ENCODE measurements at places on chromosomes 12 and 14.
A peak's percentile ranks its signal among the peaks of the same experiment; 100 is the strongest.

GRCh38 chr12:49917788-49918173 lies 14.1 kb upstream of the FAIM2 start:
- DNase-seq = no peak

GRCh38 chr14:90034835-90035525 lies 26.8 kb upstream of the KCNK13 start:
- DNase-seq = no peak

- DNase-seq = no peak
Measured at GRCh38 chr14:63960926-63961567, 108.2 kb downstream of the SYNE2 start.

DNA sequence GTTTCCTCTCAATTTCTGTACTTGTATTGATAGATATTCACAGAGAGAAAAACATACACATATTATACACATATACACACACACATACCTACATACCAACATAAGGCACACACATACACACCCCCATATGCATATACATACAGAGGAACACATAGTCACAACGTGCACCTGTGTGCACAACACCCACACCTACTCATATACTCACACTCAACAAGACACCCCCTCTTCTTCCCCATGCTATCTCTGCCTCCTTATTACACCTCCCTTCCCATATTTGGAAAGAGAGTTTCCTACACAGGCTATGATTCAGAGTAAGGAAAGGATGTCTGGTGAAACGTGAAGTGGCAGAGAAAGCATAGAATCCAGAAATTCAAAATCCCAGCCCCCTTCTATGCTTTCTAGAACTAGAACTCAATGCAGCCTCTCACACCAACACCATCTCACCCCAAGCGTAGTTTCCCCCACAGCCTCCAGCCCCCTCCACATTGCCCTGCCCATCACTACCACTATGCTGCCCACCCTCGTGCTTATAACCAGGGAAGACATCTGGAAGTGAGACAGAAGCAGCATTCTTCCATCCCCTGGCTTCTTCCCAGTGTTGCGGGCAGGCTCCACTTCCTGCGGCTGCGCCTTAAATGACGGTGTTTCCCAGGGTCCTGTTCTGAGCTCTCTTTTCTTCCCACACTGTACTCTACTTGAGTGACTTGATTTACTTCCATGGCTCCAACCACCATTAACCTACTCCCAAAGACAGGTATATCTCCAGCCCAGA lies 2.4 kb downstream of the RNASE8 start:
- DNase-seq = no peak

DNA sequence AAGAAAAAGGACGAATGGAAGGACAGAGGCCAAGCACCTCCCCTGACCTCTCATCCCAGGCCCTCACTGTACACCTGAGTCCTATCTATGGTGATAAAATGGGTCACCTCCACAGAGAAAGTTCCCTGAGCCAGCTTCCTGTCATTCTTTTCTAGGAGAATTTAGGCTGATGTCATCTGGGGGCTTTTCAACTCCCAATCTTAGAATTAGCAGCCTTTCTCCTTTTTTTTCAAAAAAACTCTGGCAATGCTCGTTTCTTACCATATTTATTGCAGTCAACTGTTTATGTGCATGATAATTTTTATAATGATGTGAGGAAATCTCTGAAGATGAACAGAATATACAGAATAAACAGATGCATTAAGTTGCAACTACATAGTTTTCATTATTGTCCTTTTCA lies 177.6 kb downstream of the SNAPC1 start:
- no peak for DNase-seq

- DNase-seq = no peak
Measured at GRCh38 chr12:62082448-62082847, 177.8 kb upstream of the USP15 start.

GRCh38 chr14:101733211-101733610 lies 28.3 kb upstream of the PPP2R5C start:
- DNase-seq = peak; percentile 83

- DNase-seq = no peak
Measured at GRCh38 chr12:54337854-54338650, 13.1 kb downstream of the COPZ1 start.

GRCh38 chr12:53498235-53498630 lies 1.0 kb downstream of the MAP3K12 start:
- DNase-seq = no peak

- DNase-seq = peak; percentile 27
Measured at GRCh38 chr12:75177997-75178396, 31.6 kb downstream of the KCNC2 start.

DNA sequence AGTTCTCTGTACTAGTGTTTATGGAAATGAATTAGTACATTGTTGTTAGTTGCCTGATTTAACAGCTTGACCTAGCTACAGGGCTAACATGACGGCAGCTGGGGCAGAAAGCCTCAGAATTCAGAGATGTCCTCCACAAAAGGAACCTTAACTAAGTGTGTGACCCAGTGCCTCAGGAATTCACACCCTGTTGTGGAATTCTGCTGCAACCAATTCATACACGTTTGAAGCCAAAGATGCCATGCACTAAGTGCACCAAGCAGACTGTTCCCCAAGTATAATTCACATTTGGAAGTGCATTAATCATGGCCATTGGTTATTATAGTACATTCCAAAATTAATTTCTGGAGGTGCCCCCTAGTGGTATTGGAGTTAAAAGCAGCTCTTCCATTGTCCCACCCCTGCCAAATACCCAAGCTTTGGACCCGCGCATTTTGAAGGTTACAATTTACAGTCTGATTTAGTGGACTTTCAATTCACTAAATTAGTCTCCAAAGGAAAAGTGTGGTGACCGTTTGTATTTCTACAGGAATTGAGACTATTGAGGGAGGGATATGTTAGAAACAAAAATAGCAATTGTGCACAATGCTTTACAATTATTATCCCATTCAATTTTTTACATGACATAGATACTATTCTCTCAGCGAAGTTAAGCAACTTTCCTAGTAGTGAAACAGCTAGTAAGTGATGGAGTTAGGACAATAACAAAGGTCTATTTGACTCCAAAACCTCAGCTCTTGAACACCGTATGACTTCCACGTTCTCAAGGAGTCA lies 85.9 kb downstream of the PAX9 start:
- peak; percentile 11 for DNase-seq

DNA sequence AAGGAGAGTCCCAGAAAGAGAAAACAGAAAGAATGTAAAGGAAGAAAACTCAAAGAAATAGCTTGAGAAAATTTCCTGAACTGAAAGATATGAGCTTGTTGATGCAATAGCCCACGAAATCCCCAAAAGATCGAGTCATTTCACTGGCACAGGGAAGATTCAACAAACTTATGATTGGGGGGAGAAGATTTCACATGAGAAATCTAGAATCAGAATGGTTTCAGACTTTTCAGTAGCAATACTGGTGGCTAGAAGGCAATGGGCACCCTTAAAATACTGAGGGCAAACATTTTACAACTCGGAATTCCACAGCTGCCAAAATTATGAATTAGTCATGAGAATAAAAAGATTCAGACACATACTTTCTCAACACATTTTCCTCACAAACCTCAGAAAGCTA lies 8.9 kb upstream of the KRT7 start:
- no peak for DNase-seq

- no peak for DNase-seq
Measured at GRCh38 chr14:37824939-37825712, 229.7 kb downstream of the TTC6 start.

DNA sequence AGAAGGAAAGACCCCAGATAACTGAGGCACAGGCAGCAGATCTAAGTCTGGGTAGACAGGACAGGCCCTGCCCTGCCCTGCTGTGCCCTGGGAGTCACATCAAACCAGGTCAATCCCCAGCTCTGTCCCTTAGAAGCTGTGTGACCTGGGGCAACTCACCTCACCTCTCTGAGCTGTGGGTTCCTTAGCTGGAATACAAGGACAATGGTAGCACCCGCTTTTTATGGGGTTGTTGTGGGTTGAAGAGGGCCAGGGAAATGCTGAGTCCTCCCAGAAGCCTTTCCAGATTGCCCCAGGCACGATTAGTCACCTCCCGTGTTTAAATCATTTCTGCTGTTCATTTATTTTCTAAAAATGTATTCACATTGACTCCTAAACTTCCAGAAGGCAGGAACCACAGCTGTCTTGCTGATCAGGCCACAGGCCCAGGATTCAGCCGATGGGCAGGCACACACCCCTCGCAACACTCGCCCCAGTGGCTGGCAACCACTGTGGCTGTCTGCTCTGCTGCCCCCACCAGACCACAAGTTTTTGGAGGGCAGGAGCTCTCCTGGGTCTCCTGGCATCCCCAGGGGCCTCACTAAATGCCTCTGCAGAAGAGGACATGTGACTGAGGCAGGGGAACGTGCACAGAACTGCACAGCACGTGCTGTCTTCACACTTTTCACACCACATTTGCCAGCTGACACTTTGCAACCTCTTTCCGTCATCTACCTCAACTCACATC lies 3.0 kb downstream of the SELPLG start:
- DNase-seq = peak; percentile 92

DNA sequence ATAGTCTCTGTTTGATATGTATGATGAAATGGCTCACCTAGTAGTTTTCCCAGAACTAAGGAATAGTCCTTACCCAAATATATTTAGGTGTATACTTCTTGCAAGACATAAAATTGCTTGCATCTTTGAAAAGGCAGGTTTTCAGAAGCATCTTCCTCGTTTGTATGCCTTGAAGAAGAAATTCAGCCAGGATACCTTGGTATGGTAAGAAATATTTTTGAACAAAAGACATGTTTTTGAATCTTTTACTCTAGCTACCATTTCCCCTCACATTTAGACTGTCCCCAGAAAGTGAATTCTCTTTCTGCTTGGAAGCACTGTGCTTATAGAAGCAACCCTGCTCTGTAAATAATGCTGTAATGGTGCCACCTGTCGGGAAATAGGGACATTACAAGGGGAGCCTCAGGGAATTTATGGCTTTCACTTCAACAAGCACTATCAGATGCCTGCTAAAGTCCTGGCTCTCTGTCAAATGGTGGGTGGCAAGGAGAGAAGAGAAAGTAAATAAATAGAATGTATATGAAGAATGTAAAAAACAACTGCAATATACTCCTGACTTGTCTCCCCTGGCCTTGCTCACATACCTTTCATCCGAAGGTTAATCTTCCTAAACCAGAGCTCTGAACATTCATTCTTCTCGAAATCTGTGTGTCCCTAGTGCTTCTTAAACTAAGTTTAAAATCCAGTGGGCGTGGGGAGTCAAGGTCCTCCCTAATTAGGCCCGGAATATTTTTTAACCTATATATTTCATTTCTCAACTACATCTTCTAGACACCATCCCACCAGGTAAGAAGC lies 6.1 kb downstream of the CCDC184 start:
- peak; percentile 75 for DNase-seq

- no peak for DNase-seq
Measured at GRCh38 chr14:49975276-49975675, 82.4 kb downstream of the ARF6 start.

GRCh38 chr12:93363841-93364297 lies 13.9 kb upstream of the NUDT4 start:
- DNase-seq = peak; percentile 89

DNA sequence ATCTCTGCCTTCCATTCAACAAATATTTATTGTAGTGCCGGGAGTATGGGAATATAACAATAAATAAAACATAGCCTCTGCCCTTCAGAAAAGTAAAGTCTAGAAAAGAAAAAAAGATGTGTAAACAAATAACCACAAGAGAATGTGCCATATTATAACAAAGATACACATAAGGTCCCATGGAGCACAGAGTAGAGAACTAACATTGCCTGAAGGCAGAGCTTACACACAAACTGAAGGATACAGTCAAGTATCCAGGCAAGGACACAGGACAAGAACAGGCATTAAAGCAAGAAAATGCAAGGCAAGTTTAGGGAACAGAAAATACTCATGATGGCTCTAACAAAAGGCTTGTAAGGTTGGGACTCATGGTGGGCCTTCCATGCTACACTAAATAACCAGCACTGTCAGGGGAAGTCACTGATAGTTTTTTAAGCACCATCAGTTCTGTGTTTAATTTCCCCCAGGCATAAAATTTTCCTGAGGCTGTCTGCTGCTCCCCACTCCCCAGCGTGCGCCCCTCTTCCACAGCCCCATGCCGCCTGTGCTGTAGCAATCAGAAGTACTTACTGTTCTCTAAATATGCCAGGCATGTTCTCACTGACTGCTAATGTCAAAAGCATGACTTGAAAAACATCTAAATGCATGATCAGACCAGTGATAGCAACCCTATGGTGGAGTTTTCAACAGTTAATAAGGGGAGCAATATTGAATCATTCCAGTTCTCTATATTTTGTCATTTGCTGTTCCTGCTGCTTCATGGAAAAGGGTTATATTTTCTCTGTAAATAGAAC lies 77.8 kb downstream of the ANKS1B start:
- no peak for DNase-seq

- DNase-seq = no peak
Measured at GRCh38 chr12:97075161-97075933, 168.3 kb downstream of the NEDD1 start.

DNA sequence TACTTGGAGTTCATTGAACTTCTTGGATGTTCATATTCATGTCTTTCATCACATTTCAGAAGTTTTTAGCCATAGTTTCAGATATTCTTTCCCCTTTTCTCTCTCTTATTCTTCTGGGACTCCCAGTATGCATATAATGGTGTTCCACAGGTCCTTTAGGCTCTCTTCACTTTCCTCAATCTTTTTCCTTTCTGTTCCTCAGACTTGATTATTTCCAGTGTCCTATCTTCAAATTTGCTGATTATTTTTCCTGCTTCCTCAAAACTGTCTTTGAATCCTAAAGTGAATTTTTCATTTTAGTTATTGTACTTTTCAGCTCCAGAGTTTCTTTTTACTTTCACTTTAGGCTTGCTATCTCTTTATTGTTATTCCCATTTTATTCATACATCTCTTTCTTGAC lies 8.8 kb upstream of the ZFP36L1 start:
- no peak for DNase-seq

DNA sequence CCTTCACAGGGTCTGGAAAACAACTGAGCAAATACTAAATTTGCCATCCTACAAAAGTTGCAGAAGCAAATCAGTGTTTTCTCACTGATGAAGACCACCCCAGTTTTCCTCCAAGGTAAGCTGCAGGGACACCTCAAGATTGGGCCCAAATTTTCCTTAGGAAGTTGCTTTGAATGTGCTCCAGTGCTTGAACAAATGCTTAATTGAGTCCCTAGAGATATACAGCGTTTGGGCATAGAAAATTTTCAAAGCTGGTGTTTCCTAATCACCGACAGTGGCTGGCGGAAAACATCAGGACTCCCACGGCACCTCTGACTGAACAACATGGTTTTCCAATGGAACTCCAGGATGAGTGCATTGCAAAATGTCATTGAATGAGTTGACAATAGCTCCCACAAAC lies 92.5 kb upstream of the HMGA2 start:
- DNase-seq = no peak

GRCh38 chr12:42962384-42962783 lies 372.8 kb upstream of the PRICKLE1 start:
- DNase-seq = no peak
